ENCODE measurements at places on chromosomes 13 and 19.

GRCh38 chr19:14006766-14007562 is 844 bp upstream of the RFX1 start:
- DNase-seq, result no peak

DNA sequence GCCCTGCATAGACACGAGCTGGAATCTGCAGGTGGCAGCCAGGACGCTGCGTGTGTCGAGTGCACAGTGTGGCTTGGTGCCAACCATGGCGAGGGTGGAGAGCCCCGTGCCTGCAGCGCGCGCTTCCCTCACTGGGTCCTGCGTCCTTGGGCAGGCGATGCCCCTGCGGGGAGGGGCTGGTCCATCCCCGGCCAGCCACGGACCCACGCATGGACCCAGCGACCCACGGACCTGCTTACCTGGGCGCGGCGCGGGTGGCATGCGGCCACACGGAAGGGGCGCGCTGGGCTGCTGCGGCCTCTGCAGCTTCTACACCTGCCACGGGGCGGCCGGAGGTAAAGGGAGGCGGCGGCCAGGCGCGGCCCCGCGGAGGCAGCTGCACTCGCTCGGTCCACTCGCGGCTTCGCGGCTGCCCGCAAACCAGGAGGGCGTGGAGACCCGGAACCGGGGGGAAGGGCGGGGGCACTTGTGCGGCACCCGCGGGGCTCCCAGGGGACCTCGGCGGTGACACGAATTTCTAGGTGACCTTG is 569 bp upstream of the MCF2L start:
- no peak for DNase-seq

DNA sequence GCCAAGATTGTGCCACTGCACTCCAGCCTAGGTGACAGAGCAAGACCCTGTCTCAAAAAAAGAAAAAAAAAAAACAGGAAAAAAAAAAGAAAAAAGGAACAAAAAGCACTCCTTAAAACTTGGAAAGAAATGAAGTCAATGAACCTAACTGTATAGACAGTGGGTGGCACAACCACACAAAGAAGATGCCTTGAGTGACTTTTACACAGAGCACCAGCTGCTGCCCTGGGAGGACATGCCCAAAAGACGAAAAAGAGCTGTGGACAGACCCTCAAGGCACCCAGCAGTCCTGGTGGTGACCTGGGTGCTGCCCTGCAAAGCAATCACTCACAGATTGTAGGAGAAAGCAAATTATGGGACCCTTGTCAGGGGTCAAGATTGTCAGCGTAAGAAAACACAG is 5.9 kb upstream of the LAMP1 start:
- DNase-seq, result no peak

GRCh38 chr19:51136851-51137551 is 5.1 kb upstream of the SIGLEC7 start:
- peak; percentile 19 for DNase-seq

DNA sequence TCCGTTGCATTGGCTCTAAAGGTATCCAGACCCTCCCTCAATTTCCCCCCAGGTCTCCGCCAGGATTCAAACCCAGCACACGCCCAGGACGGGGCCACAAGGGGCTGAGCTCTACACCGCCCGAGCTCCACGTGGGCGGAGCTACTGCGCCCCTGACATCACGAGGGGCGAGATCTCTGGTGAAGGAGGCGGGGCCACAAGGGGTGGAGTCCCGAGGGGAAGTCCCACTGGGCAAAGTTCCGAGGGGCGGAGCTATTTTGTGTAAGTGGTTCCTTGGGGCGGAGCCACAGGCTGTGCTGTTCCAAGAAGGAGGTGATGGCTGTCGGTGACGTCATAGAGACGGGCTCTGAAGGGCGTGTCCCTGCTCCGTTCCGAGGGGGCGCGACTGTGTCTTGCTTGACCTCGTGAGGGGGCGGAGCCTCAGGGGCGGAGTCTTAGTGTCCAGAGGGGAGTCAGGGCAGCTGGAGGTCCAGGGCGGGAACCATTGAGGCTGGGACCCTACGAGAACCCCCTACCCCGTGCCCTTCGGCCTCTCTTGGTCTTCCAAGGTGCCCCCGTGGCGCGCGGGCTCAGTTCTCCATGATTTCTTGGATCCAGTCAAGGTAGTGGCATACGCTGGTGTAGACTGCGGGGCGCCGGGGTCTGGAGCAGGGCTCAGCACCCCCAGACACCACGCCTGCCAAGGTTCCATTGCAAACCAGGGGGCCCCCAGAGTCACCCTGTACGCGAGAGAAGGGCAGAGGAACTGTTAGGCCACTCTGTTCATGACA is 1.3 kb upstream of the KLK8 start:
- no peak for DNase-seq

DNA sequence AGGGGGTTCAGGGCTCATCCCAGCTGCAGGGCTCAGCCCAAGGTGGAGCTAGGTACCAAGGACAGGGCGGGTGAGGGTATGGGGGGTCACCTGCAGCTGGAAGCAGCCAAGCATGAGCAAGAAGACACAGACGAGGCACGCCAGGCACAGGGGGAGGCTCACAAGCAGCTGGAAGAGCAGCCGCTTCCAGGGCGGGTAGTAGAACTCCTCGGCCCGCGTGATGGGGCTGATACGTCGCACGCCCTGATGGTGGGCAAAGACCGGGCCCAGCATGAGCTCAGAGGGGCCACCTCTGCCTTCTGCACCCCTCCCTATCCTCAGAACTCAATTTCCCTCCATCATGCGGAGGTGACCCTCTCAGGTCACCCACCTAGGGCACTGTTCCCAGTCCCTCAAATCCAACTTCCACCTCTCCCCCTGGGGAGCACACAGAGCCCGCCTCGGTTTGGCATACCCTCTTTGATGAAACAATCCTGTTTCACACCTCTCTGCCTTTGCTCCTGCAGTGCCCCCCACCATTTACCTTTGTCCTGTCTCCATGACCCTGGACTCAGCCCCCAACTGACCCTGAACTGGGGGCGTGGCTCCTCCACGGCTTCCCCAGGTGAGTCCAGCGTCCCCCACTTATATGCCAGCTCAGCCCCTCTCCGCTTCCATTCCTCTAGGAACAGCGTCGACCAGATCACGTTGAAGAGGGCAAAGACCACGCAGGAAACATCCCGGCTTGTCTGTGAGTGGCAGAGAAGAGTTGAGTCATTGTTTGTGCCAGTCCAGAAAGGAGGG is 4.2 kb downstream of the ANO8 start:
- no peak for DNase-seq

- DNase-seq, result no peak
Measured at GRCh38 chr13:40530961-40531360, 135.5 kb downstream of the FOXO1 start.

GRCh38 chr19:51687791-51688670 is 5.1 kb upstream of the SPACA6 start:
- DNase-seq, result no peak

GRCh38 chr19:31070146-31071065 is 278.8 kb downstream of the TSHZ3 start:
- no peak for DNase-seq

- DNase-seq, result peak; percentile 59
Measured at GRCh38 chr19:11138601-11139300, 16.8 kb downstream of the SPC24 start.

DNA sequence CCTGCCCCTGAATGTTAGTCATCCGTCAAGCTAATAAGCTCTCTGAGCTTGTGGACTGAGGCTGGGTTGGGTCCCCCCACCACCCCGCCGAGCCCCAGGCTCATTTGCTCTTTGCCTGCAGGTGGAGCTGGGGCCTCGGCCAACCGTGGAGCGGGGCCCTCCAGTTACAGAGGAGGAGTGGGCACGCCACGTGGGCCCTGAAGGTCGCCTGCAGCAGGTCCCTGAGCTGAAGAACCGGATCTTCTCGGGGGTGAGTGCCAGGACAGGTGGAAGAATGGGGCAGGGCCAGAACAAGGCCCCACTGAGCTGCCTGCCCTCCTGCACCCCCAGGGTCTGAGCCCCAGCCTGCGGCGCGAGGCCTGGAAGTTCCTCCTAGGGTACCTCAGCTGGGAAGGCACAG is 5.1 kb downstream of the TBC1D17 start:
- no peak for DNase-seq

DNA sequence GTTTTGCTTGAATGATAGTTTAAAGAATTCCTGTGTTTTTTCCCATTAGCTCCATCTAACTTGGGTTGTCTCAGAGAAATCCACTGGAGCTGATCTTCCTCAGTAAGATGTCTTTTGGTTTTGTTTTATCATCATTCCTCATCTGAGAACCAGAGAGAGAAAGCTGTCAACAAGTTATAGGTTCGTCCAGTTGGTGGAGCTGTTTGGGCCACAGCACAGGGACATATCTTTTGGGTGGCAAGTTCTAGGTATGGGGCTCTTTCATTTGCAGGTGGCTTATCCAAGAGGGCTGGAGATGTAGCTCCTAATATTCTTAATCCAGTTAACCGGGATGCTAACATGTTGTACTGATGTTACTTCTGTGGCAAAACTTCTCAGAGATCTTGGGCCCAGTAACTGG is 174.2 kb downstream of the KCNRG start:
- no peak for DNase-seq

DNA sequence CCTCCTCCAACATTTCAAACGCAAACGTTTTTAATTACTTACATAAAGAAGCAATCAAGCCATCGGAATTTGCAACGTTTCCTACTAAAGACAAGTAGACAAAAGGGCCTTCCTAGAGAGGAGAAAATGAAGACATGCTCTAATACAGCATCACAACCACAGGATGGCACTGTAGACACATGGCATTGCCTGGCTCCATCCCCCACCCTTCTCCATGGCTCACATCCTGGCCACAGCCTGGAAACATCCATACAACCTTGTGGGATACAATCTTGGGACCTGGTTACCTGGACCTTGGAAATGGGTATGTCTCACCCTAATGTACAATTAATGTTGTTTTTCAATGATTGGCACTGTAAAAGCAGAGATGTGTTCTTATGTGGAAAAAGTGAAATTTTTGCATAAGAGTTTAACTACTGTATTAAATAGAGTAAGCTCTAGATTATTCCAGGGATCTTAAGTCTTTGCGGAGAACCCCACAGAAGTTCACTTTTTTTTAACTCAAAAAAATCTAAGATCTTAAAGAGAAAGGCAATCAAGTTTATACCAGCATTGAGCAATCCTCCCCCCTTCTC is 21.5 kb downstream of the EBPL start:
- DNase-seq, result peak; percentile 64

DNA sequence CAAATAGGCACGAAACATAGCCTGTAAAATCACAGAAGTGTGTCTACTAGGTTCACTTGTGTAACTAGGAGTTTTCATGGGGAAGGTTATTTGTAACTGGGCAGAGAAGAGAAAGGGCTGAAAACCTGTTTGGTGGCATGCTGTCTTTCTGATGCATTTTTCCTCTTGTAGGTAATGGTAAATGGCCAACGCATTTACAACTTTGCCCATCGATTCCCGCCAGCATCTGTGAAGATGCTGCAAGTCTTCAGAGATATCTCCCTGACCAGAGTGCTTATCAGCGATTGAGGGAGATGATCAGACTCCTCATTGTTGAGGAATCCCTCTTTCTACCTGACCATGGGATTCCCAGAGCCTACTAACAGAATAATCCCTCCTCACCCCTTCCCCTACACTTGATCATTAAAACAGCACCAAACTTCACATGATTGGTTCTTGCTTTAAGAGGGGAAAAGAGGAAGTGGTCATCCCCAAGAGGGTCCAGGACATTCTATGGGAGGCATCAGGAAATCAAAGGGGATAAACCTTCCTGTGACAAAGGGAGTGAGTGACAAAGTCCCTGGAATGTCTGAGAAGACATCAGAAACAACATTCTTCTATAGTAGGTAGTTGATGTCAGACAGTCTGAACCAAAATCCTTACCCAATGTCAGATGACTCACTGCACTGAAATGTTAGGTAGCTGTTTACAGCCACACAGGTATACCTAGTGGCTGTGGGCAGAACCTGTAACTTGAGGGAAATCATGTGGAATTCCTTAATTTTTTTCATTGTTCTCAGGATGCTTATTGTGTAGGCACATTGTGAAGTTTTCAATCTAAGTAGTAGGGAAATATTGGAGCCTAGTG is 5.0 kb downstream of the LGALS14 start:
- DNase-seq, result no peak

DNA sequence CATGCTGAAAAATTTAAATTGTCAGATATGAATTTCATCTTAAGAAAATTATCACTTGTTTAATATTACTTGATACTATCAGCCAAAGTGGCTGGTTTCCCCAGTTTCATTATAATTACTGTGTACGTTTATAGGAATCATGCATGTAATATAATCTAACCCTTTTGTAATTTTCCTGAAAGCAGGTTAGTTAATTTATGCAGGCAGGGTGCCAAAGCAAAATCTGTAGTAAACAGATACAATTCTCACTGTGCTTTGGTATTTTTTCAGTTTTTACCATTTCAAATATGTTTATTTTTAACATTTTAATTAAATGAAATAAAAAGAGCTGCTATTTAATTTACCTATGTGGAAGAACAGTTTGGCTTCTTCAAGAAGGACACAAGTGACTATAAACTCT is 1227.5 kb upstream of the MIR17HG start:
- DNase-seq, result no peak

DNA sequence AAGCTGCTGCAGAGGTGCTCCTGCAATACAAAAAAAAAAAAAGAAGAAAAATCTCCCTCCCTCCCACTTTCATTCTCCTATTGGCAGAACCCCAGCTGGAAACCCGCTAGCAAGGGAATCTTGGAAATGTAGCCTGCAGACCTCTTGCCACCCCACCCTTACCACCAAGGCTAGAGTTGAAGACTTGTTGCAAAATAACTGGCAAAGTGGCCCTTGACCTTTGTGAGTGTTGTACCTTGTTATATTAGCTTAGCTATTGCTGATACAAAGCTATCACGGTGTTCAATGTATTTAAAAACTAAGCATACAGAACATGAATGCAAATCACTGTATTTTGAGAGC is 57.5 kb upstream of the KCTD4 start:
- no peak for DNase-seq

GRCh38 chr19:43934055-43934984 is 762 bp downstream of the ZNF45 start:
- DNase-seq, result peak; percentile 18

DNA sequence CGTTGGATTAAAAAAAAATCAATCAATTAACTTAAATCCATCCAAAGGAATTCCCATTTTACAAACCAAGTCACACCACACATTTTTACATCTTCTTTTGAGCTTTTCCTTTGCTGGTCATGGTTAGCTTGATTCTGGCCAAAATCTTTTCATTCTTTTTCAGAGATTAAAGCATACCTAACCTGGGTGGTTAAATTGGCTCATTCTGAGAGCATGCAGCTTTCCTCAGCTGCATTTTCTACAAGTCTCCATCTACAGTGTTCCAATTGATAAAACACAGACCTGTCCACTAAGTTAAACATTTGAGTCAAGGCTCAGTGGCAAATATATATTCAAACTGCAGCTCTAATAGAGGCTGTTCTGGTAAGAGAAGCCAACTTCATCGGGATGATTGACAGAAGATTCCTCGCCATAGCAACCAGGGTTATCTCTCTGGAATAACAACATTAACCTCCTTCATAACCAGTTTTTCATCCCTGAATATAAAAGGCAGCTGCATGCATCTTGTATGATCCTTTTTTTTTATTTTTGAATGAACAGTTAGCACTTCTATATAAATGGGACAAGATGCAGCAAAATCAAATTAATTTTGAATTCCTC is 106.2 kb downstream of the DNAJC15 start:
- no peak for DNase-seq

GRCh38 chr13:43760257-43760656 is 26.5 kb downstream of the ENOX1 start:
- DNase-seq, result no peak

Data from bone marrow (tissue), 2 donors.